MCF 10A (cell line): ENCODE measurements at places on chromosomes 1 and 21. TPM values are rescaled to one million over a fixed set of nuclear protein-coding genes. Genes with fewer than 3 reads are reported as not detected.
A peak's percentile ranks its signal among the peaks of the same experiment; 100 is the strongest.

The SPRR2G gene
- not detected in 2 replicates for total RNA-seq

DNA sequence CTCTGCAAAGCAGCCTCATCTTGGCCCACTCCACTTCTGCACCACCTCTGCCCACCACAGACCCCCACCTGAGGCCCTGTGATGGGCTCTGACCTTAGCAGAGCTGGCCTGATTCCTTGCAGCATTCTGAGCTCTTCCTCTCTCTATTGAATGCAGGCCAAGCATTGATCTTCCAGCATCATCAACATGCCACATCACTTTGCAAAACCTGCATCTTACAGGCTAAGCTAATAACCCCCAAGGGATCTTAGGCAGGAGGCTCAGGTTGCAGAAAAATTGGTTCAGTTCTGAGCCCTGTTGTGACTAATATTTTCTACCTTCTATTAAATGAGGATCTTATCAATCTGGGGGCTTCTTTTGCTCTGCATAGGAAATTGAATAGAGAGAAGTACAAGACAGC lies 78.7 kb downstream of the ATP1A1 start:
- DNase-seq, result no peak

- DNase-seq, result no peak
Observed at GRCh38 chr1:221457685-221458446, 284.0 kb downstream of the DUSP10 start.

The ESPN gene
- total RNA-seq, result 0.68 TPM in 1 of 2 replicates, not detected in the other

The CLDN17 gene
- total RNA-seq, result not detected in 2 replicates

DNA sequence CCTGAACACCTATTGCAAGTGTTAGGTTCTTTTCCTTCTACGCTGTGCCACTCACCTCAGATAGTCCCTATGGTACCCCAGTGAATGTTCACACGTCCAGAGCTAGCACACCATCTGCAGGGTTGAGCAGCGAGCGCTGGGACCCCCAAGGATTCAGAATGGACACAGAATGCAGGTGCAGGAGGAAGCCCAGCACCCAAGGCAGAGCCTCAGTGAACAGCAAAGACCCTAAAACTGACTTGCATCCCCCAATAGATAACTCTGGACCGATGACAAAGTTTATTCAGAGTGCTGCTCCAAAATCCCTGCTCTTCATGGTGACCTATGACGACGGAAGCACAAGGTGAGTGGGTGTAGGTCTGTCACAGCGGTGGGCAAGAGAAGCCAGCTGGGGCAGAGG lies 15.1 kb upstream of the MX2 start:
- no peak for DNase-seq

- DNase-seq, result peak; percentile 67
Observed at GRCh38 chr1:147389532-147390184, 147.2 kb downstream of the CHD1L start.

The RGS8 gene
- not detected in 2 replicates for total RNA-seq

GRCh38 chr1:116983112-116983511 lies 18.4 kb upstream of the CD101 start:
- no peak for DNase-seq

- no peak for DNase-seq
Observed at GRCh38 chr1:97372531-97372930, 548.3 kb downstream of the DPYD start.

- no peak for DNase-seq
Observed at GRCh38 chr1:63319046-63320021, 3.0 kb upstream of the FOXD3 start.
